ENCODE measurements at places on chromosomes 12 and 14.

GRCh38 chr12:121404734-121405133, 4.8 kb downstream of the RNF34 start:
- no peak for DNase-seq

- no peak for DNase-seq
Observed at GRCh38 chr14:53538316-53538881, 385.3 kb upstream of the DDHD1 start.

DNA sequence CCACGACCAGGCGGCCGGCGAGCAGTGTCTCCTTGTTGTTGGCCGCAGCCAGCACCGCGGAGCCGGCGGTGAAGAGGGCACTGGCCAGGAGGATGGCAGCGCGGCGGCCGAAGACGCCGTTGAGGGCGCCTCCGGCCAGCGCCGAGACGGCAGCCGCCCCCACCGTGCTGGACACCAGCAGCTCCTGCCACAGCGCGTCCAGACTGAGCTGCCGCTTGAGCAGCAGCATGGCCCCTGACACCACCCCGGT, 691 bp downstream of the SLC2A13 start:
- no peak for DNase-seq

- DNase-seq: no peak
Observed at GRCh38 chr14:69803753-69804152, 6.7 kb upstream of the SLC10A1 start.

- no peak for DNase-seq
Observed at GRCh38 chr12:58388261-58388660, 446.9 kb downstream of the ATP23 start.

- no peak for DNase-seq
Observed at GRCh38 chr12:100827901-100828520, 33.4 kb downstream of the ANO4 start.

DNA sequence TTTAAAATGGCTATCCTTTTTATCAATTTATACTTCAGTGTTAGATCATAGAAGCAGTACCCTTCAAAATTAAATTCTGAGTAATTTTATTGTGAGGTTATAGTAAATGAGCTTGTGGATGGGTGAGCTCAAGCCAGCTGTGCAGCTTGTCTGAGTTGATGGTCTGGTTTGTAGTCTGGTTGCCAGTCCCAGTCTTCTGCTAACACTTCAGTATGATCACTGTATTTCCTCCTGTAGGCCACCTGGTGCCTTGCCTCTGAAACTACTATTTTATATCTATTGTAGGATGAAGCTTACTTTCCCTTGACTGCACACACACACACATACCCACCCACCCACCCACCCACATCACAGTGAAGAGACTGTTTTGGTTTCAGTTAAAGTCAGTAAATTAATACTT, 496.4 kb downstream of the PCNX1 start:
- no peak for DNase-seq

DNA sequence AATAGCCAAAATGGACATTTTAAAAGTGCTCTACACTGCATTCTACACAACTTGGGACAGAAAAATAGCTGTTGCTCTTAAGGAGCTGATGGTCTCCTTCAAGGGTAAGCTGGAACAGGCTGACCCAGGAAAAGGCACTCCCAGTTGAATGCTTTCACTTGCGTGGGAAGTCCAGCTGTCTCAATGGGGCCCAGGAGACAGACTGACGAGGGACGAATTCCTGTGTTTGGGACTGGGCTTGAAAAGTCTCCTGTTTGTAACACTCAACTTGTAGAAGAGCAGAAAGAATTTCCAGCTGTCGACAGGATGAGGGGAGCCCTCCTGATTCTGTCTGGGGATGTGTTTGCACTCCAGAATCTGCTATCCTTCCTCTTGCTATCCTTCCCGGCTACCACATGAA, 180.8 kb downstream of the ZFP36L1 start:
- DNase-seq: no peak

- no peak for DNase-seq
Observed at GRCh38 chr12:124032265-124032886, 59.4 kb downstream of the ZNF664 start.

DNA sequence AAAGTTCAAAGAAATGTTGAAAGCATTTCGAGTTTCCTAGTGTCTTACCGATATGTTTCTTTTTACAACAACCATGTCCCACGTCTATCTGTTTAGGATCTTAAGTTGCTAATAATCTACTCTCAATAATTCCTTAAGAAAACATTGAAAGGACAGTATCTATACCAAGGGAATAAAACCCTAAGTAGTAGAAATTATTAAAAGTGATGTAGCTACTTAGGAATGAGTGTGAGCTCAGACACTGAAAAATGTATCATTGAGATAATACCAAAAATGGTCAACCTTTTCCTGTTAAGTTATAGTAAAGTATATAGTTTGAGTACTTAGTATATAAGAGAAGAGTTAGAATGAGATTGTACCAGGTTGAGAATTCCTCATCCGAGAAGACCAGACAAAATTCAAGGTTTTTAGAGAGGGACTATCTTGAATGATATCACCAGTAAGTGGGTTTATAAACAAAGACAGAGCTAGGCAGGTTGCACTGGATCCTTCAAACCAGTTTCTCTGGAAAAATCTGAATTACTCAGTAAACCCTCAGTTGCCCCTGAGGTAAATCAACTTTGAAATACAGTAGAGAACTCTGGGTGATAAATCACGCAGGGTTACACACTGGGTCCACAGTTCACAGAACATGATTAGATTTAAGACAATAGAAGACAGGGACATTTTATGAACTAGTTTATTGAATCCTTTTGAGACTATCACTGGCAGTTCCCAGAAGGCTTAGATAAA, 96.8 kb downstream of the ERGIC2 start:
- DNase-seq: no peak

- no peak for DNase-seq
Observed at GRCh38 chr14:65361920-65362319, 50.6 kb upstream of the FUT8 start.

GRCh38 chr12:19373586-19373985, 65.7 kb upstream of the AEBP2 start:
- DNase-seq: no peak

- no peak for DNase-seq
Observed at GRCh38 chr12:69534389-69534822, 50.9 kb upstream of the CCT2 start.

DNA sequence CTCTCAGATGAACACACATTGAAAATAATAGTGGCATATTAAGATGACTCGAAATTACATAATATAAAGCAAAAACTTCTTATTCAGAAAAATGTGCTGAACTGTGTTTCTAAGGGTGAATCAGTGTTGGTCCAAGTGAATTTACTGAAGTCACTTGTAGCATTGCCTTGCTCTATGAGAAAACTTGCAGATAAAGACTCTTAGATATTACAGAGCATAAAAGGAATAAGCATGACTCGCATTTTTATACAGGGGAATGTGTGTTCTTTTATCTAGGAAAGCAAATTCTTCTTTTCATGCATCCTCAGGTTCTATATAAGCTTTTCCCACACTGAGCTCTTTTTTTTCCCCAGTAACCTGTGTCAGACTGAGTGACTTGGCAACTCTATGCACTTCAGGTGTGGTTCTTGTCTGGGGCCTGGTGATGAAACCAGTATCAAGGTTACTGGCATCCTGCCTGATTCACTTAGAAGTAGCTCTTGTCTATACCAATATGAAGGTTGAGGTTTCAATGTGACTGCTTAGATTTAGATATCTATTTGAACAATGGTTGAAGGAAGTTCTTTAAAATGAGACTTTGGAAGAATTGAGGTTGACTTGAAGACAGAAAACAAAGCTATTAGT, 76.1 kb downstream of the OTOGL start:
- no peak for DNase-seq

GRCh38 chr12:52946797-52947547, 1.9 kb upstream of the KRT18 start:
- no peak for DNase-seq

- no peak for DNase-seq
Observed at GRCh38 chr12:59972905-59973304, 377.1 kb downstream of the SLC16A7 start.

DNA sequence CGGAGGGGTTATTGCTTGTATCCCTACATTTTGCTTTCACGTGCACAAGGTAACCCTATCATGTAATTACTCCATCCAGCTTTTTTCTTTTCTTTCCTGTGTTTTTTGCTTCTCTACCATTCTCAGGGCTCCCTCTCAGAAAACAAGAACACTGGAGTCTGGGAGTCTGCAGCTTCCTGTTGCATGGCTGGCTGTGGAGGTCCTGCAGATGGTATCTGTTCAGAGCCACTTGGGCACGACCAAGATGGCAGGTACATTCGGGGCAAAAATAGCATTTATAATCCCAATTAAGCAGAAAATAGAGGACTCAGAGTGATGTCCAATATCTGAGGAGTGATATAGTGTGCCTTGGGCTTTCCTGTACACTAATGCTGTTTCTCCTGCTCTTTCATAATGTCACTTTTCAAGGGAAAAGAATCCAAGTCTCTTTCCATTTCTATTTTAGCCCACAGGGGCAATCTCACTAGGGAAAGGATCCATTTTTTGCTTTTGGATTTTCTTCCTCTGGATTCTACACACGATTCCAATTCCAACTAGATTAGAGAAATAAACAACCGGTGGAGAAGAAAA, 3.2 kb upstream of the NUMB start:
- no peak for DNase-seq

GRCh38 chr12:42372154-42372791, 46.3 kb downstream of the PPHLN1 start:
- no peak for DNase-seq

GRCh38 chr14:105478398-105479251, 4.0 kb downstream of the CRIP2 start:
- DNase-seq: no peak

- no peak for DNase-seq
Observed at GRCh38 chr12:51923506-51924365, 16.4 kb downstream of the ACVRL1 start.

DNA sequence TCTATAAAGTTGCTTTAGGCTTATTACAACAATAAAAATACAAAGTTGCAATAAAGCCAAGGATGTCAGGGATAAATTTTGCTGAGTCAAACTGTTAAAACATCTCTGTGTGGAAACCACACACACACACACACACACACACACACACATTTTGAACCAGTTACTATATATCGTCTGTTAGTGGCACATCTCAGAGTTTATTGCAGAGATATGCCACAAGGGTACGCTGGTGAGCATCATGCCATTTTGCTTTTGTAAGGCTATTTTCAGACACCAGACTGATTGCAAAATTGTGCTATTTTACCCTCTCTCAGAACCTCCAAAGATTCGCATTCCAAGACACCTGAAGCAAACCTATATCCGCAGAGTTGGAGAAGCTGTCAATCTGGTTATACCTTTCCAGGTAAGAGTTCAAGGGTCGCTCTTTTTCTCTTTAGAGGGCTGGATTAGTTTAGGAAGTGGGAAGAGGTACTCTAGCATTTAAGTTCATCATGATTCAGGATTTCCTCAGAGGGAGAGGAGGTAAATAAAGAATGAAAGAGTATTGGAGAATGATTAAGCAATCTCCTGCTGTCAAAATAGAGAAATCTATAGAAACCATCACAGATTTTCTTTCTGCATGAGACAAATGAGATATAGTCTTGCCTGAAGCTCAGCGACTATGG, 27.3 kb upstream of the CHPT1 start:
- DNase-seq: no peak

- DNase-seq: no peak
Observed at GRCh38 chr12:16072678-16073077, 161.5 kb downstream of the DERA start.

DNA sequence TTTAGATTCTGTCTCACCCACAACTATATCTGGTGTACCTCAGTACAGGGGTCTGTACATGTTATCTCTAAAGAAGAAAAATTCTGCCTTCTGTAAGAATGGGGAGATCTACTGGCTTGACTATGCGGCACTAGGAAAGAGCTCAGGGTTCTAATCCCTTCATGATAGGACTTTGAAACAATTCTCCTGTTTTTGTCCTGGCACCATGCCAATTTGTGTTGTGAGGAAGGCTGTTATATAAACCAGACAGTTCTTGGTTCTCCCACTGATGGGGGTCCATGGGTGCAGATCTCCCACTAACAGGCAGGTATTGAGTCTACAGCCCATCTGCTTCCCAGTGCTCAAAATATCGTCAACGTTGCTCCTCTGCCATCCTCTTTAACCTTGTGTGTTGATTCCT, 883.7 kb downstream of the GALC start:
- DNase-seq: no peak

GRCh38 chr14:35384455-35385041, 20.0 kb downstream of the NFKBIA start:
- DNase-seq: no peak

GRCh38 chr12:74527491-74527890, 10.1 kb upstream of the ATXN7L3B start:
- no peak for DNase-seq

GRCh38 chr12:82567688-82568087, 119.0 kb upstream of the TMTC2 start:
- no peak for DNase-seq

GRCh38 chr14:54652188-54652587, 85.3 kb downstream of the SAMD4A start:
- DNase-seq: no peak

- no peak for DNase-seq
Observed at GRCh38 chr14:39228509-39229221, 5.0 kb upstream of the MIA2 start.

- DNase-seq: no peak
Observed at GRCh38 chr12:98771811-98772752, 127.0 kb downstream of the APAF1 start.

GRCh38 chr14:104984056-104984894, 1.3 kb upstream of the CLBA1 start:
- DNase-seq: no peak

DNA sequence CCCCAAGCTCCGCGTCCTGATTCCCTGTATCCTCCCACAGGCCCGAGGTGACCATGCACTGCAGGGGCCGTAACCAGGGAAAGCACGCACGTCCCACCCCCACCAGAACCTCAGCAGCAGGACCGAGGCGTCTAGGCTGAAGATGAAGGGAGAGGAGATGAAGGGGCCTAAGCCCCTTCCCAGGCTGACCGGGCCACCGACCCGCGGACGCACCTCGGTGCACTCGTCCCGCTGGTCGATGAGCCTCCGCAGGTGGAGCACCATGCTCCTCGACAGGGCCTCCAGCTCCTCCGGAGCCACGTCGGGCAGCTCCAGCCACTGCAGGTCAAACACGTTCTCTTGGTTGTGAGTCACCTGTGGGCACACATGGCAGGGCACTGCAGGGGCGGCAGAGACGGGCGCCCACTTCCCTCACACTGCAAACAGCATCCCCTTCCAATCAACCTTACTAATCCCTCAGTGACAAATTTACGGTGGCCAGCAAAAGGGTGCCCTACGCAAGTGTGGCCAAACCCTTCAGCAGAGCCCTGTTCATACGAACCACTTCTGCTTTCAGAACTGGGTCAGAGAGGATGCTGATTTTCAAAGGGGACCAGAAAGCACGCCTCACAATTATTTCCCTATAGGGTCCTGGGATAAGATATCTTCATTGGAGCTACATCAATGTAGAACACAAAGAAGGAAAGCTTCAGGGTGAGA, 77.8 kb downstream of the CCDC88C start:
- DNase-seq: no peak

DNA sequence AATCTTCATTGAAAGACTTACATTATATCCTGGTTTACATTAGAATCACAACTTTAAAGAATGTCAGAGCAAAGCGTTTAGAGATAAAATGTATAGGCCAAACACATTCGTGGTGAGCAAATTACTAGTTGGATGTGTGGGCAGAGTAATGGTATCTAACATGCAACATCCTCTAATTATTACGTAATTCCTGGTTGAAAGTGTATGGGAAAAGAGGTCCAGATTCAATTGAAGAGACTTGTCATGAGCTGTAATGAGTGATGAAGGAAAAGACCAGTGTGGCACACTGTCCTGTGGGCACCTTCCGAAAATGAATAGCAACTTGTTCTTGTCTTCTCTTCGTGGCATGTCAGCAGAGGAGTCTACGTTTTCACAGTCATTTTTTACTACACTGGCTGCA, 192.8 kb downstream of the LRIG3 start:
- DNase-seq: no peak

GRCh38 chr14:101948666-101949216, 15.6 kb upstream of the DYNC1H1 start:
- no peak for DNase-seq

Measured in activated CD8-positive, alpha-beta memory T cell treated with anti-CD3 and anti-CD28 coated beads for 1 hour (primary cell).